Motor neuron (in vitro differentiated cells): ENCODE measurements at places on chromosomes 11 and 22.
A peak's percentile ranks its signal among the peaks of the same experiment; 100 is the strongest.

- ATAC-seq = peak; percentile 0
Measured at GRCh38 chr11:65496304-65497140, 2.3 kb upstream of the MALAT1 start.

DNA sequence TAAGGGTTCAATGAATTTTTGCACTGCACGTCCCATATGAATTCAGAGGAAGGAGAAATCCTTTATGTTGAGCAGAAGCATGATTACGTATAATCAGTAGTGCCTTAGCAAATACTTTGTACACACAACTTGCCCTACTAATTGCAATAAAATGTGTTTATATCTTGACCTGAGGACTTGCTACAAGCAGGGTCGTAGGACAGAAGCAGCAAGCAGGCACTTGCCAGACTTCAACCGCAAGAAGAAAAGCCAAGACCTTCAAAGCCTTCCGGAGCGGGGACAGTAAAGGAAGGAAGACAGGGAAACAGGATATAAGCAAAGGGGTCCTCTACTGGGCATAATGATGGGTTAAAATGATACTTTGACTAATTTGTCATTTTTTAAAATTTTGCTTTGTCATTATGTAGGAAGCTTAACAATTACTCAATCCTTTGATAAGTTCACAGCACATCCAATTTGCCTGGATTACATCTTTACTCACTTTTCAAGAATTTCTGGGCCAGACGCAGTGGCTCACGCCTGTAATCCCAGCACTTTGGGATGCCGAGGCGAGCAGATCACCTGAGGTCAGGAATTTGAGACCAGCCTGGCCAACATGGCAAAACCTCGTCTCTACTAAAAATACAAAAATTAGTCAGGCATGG, 23.2 kb upstream of the UBASH3B start:
- ATAC-seq = no peak

DNA sequence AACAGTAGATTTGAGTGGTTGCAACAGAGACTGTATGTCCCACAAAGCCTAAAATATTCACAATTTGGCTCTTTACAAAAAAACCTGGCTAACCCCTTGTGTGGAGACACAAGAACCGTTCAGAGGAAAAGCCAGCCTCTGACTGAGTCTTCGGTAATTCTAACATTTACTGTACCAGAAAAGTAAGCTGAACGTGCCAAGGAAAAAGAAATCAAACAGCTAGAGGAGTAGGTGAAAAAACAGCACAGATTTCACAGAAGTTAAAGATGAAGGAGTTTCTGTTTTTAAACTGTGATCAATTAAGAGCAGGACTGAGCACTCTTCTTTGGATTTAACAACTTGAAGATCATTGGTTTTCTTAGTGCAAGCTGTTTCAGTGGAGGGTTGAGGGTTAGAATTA, 424.7 kb upstream of the KIRREL3 start:
- ATAC-seq = no peak

- ATAC-seq = no peak
Measured at GRCh38 chr11:64373598-64373974, 14.6 kb downstream of the RPS6KA4 start.
